GM04504 (cell line): ENCODE measurements at places on chromosomes 7 and 10.

GRCh38 chr10:93392121-93392520 is 90.0 kb downstream of the MYOF start:
- no peak for DNase-seq

DNA sequence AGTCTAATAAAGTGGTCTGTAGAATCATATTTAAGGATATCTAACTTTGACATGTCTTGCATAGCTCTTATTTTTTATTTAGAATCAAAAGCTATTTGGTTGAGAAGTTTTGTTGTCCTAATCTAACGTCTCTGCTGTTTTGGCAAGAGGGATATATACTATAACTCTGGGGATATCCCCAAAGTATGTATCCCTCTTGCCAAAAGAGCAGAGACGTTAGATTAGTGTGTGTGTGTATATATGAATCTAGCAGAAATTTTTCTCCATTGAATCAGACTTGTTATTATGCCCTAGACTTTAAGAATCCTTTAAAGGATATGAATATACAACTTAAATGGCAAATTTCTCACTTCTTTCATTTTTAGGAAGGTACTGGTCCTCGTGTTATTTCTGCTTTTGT is 9.6 kb downstream of the SMC3 start:
- DNase-seq, result no peak

DNA sequence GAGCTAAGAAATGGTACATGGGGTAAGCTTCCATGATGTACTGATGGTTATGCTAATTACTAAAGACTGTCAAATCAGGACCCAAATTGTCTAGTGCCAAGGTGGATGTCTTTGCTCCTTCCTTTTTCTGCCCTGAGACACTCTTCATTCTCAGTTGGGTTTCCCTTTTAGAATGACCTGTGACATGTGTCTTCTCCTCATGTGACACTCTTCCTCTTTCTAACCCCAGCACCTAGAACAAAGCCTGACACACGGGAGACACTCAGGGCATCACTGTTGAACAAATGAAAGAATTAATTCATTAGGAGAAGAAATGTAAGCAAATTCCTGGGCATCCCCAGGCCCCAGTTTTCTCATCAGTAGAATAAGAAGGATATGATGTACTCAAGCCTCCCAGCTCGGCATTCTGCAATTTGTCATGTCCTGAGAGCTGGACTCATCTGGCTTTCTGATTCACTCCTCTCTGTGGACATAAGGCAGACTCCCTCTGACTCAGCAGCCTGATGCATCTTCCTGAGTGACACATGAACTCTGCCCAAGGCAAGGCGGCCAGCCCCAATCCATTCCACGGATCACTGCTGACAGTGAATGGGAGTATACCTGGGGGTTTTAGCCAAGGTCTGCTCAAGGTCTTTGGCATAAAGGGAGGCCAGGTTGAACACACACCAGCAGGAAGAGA is 473.8 kb downstream of the KCNMA1 start:
- DNase-seq, result peak; percentile 94

DNA sequence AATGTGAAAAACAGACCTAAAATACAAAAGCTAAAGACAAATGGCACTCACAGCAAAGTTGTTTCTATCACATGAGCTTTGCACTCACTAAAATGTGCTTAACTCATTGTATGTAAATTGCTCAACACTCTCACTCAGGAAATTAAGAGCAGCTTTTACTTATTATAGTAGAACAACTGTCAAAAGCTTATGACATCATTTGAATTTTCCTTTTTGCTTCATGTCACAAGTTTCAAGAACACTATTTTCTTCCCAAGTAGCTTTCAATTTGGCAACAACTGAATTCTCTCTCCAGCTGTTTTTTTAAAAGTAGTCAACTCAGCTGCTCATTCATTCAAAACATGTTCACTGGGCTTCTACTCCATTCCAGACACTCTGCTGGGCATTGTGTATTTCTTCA is 46.9 kb downstream of the ATE1 start:
- no peak for DNase-seq

DNA sequence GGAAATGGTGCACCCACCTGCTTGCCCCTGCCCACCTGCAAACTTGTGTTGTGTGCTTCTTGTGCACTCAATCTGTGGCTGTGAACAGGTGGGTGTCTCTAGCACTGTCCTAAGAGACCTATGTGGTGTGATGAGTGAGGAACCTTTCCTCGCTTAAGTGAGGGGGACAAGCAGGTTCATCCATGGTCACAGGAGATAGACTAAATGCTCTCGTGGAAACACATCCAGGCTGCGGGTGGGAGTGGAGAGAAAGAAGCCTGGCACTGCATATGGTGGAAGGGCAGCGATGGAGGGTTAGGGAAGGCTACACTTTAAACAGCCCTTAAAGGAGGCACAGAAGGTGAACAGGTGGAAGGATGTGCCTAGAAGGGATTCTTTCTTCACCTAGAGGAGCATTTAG is 330.9 kb downstream of the CXCL12 start:
- no peak for DNase-seq

- no peak for DNase-seq
Measured at GRCh38 chr10:97682042-97682441, 5.0 kb downstream of the AVPI1 start.

- peak; percentile 84 for DNase-seq
Measured at GRCh38 chr7:131625817-131626372, 69.5 kb upstream of the PODXL start.

DNA sequence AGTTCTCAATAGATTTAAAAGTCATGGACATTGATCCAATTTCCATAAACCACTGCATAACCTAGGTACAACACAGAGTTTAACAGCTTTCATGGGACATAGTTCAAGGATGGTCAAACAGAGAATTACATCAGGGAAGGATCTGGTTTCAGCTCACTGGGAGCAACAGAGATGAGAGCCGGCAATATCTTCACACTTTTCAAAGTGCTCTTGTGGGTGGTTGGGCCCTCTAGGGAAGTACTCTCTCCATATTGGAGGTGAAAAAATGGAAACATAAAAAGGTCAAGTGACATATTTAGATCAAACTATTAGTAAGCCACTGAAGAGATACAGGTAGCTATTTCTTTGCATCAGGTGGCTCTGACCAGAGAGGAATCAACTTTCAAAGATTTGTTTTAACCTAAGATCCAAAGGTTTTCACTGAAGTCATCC is 61.8 kb upstream of the LRRN3 start:
- DNase-seq, result no peak

DNA sequence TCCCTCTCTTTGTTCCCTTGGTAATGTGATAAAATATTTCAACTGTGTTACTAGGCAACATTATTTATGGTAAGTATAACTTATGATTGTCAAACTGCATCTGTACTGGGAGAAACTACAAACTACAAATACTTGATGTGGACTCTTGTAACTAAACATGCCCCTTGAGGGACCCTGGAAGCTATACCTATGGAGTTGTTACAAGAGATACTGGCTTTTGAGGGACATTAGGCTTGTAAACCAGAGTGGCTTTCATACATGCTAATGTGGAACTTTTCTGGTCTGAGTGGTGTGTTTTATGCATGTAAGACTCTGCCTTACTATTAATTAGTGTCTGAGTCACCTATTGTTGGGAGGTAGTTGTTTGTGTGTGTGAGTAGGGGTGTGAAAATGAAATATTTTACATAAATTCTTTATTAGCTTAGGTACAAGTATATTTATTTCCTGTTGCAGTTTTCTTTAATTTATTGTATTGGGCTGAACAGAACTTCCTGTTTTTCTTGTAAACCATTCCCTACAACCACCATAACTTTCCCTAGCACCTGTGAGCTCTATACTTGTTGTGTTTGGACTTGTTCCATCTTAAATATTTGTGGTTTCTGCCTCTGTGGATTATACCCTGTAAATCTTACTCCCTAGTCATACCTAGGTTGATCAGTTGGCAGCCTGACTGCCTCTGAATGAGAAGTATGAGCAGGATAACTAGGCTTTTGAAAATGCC is 49.8 kb downstream of the STK31 start:
- peak; percentile 0 for DNase-seq

GRCh38 chr7:1362301-1362700 is 97.0 kb downstream of the MICALL2 start:
- no peak for DNase-seq

GRCh38 chr10:62895063-62895462 is 78.9 kb upstream of the EGR2 start:
- peak; percentile 56 for DNase-seq

GRCh38 chr10:89235073-89235798 is 16.3 kb downstream of the LIPA start:
- DNase-seq, result peak; percentile 70
